ENCODE measurements at places on chromosomes 4 and X. TPM values are rescaled to one million over a fixed set of nuclear protein-coding genes. Genes with fewer than 3 reads are reported as not detected.

Gene OTC
- total RNA-seq: 0.21 TPM

Gene NFXL1
- total RNA-seq: 10.9 TPM

Gene UCP1
- total RNA-seq: not detected

Gene ODAM
- not detected for total RNA-seq

Gene PLAC8
- 58.9 TPM for total RNA-seq

- ATAC-seq: no peak
Measured at GRCh38 chr4:187961171-187961570, 34.4 kb upstream of the ZFP42 start.

DNA sequence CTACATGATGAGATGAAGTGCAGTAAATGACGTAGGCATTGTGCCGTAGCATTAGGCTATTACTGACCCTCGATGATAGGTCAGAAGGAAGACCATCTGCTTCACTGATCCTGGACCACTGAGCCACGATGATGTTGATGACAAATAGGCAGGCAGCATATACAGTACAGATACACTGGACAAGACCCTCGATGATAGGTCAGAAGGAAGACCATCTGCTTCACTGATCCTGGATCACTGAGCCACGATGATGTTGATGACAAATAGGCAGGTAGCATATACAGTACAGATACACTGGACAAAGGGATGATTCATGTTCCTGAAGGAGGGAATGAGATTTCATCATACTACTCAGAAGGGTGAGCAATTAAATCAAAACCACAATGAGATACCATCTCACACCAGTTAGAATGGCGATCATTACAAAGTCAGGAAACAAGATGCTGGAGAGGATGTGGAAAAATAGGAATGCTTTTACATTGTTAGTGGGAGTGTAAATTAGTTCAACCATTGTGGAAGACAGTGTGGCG is 50.9 kb downstream of the BEND4 start:
- no peak for ATAC-seq

DNA sequence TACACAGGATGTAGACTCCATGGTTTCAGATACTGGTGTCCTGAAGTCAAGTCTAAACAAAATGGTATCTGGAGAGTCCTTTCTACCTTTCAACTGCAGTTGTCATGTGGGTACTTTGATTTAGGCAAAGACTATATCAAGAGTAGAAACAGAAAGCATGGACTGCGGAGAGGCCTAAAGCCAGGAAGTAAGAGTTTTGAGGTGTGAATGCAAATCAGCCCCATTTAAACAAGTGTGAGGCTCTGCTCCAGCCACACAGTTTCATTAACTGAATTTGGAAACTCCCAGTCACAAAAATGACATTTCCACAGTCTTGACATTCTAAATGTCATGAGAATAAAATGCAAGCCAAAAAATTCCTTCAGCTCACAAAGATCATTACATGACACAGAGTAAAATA is 87.2 kb upstream of the MCF2 start:
- ATAC-seq: peak; percentile 64

GRCh38 chr4:6782846-6783110 is 251 bp downstream of the KIAA0232 start:
- ATAC-seq: no peak

DNA sequence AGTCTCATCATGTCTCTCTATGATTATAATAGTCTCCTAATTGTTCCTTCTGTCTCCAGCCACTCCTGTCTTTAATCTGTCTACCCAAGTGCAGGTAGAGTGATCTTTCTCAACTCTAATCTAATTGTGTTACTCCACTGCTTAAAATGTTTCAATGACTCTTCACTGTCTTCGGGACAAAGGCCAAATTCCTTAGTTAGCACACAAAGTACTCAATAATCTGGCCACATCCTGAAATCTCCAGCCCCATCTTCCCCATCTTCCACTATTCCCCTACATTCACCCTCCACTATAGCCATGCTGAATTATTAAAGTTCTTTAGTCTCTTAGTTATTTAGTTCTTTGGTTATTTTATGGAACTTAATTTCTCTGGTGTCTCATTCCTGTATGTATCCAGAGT is 353.3 kb downstream of the OPHN1 start:
- ATAC-seq: no peak

Data from activated T-helper 17 cell treated with anti-CD3 and anti-CD28 coated beads, Interleukin-2, amount 50 U/mL, for 72 hours (primary cell).